Effector CD4-positive, alpha-beta T cell (primary cell): ENCODE measurements at places on chromosomes 12 and 14.

DNA sequence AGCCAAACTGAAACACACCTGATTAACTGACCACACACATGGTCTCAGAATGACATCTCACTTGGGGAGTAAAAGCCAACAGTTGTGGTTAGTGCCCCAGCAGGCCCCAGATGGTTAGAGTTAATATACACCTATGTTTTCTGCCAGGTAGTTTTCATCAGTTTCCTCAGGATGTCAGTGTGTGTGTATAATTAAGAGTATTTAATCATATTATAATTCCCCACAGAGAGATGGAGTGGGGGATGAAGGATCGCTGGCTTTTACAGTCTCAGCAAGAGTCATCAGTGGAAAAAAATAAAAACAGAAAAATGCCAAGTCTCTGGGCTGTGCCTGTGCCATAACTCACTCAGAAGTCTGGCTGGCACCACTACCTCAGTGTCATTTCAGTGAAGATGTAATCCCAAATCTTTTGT lies 412.5 kb downstream of the ZFP36L1 start:
- DNase-seq: no peak

DNA sequence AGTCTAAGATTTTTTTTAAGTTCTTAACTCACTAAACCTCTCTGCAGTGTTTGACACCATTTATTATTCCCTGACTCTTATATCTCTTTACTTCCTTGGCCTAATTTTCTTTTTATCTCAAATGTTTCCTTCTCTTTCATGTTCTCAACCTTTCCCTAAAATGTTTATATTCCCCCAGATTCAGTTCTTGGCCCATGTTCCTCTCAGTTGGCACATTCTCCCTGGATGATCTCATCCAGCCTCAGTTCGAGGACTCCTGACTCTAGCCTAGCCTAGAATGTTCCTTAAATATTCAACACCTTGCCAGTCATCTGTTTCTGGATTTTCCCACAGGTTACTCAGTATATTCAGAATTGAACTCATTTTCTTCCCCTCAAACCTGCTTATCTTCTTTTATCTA lies 81.3 kb downstream of the SCN8A start:
- no peak for DNase-seq

- no peak for DNase-seq
Observed at GRCh38 chr14:28577187-28577586, 189.4 kb upstream of the FOXG1 start.

DNA sequence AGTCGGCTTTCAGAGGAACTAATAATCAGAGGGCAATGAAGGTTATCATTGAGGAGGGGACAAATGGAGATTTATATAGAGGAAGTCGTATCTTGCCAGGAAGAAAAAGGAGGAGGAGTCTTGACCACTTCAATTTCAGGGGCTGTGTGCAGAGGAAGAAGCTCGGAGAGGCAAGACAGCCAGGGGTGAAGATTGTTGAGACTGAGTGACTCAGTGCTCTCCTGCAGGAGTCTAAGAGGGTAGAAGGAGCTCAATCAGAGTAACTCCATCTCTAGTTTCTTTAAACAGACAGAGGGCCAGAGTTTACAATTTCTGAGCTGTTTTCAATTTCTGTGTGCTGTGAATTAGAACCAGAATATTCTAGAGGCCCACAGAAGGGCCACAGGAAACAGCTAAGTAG lies 439.3 kb upstream of the PRICKLE1 start:
- no peak for DNase-seq

GRCh38 chr12:112198120-112198733 lies 72.9 kb downstream of the TRAFD1 start:
- DNase-seq: peak; percentile 11

GRCh38 chr14:71933001-71933587 lies 865 bp downstream of the RGS6 start:
- DNase-seq: no peak
